Activated CD4-positive, alpha-beta T cell treated with anti-CD3 and anti-CD28 coated beads for 36 hours (primary cell): ENCODE measurements at places on chromosomes 3 and 15.

- no peak for DNase-seq
- H3K27ac ChIP-seq: peak overlapping the region; percentile 97
- peak overlapping the region; percentile 71 for H3K4me3 ChIP-seq
- peaks cover 78% of the 10 kb centered on the region for H3K4me1 ChIP-seq
- no peaks in the 10 kb centered on the region for H3K27me3 ChIP-seq
Observed at GRCh38 chr15:81285461-81285860, 38.5 kb downstream of the STARD5 start.

DNA sequence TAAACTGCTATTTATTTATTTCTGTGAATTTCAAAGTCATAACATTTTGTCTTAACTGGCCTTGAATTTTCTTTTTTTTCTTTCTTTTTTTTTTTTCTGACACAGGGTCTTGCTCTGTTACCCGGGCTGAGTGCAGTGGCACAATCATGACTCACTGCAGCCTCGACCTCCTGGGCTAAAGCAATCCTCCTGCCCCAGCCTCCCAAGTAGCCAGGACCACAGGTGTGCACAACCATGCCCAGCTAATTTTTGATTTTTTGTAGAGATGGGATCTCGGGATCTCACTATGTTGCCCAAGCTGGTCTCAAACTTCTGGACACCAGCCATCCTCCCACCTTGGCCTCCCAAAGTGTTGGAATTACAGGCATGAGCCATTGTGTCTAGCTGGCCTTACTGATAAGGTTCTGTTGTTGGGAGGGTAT, 77.4 kb upstream of the TNFSF10 start:
- H3K27me3 ChIP-seq: no peaks in the 10 kb centered on the region
- no peak overlapping the region for H3K27ac ChIP-seq
- H3K4me3 ChIP-seq: no peak overlapping the region
- no peak for DNase-seq
- peaks cover 8% of the 10 kb centered on the region for H3K4me1 ChIP-seq
- H3K36me3 ChIP-seq: no peaks in the 10 kb centered on the region

GRCh38 chr3:148466143-148466542, 231.6 kb upstream of the AGTR1 start:
- H3K4me3 ChIP-seq: no peak overlapping the region
- H3K4me1 ChIP-seq: no peaks in the 10 kb centered on the region
- no peak for DNase-seq
- no peak overlapping the region for H3K27ac ChIP-seq
- no peaks in the 10 kb centered on the region for H3K36me3 ChIP-seq
- H3K27me3 ChIP-seq: no peaks in the 10 kb centered on the region

- H3K27ac ChIP-seq: no peak overlapping the region
- H3K36me3 ChIP-seq: no peaks in the 10 kb centered on the region
- DNase-seq: no peak
- peaks cover 4% of the 10 kb centered on the region for H3K4me1 ChIP-seq
- H3K27me3 ChIP-seq: no peaks in the 10 kb centered on the region
Observed at GRCh38 chr3:32229565-32229964, 8.9 kb upstream of the CMTM8 start.

- H3K27me3 ChIP-seq: no peaks in the 10 kb centered on the region
- peaks cover 7% of the 10 kb centered on the region for H3K36me3 ChIP-seq
- H3K4me3 ChIP-seq: no peak overlapping the region
- H3K4me1 ChIP-seq: peaks cover 35% of the 10 kb centered on the region
Observed at GRCh38 chr3:66297260-66297873, 76.6 kb downstream of the SLC25A26 start.

GRCh38 chr3:138396752-138397410, 37.5 kb upstream of the ESYT3 start:
- H3K36me3 ChIP-seq: no peaks in the 10 kb centered on the region
- no peaks in the 10 kb centered on the region for H3K27me3 ChIP-seq
- no peak overlapping the region for H3K4me3 ChIP-seq

- no peaks in the 10 kb centered on the region for H3K27me3 ChIP-seq
- H3K4me3 ChIP-seq: no peak overlapping the region
- H3K36me3 ChIP-seq: no peaks in the 10 kb centered on the region
- DNase-seq: no peak
- H3K4me1 ChIP-seq: peaks cover 3% of the 10 kb centered on the region
Observed at GRCh38 chr15:73249499-73249898, 119.3 kb downstream of the HCN4 start.

DNA sequence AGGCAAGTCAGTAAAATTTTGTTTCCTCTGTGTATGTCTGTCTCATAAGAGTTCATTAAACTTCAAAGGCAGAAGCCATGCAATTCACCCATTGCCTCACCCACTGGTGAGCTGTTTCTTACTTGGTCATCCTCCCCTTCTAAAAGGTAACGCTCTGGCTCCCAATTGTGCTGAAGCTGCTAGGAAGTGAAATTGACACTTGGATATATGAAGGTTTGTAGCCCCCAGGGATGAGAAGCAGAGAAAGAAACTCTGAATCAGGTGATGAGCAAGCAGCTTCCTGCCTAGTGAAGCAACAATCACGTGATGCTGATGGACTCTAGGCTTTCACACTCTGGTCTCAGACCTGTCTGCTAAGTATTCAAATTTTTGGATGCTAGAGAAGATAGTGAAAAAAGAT, 70.7 kb downstream of the CD200R1L start:
- no peaks in the 10 kb centered on the region for H3K36me3 ChIP-seq
- DNase-seq: no peak
- no peak overlapping the region for H3K27ac ChIP-seq
- H3K4me1 ChIP-seq: peaks cover 21% of the 10 kb centered on the region
- no peak overlapping the region for H3K4me3 ChIP-seq

DNA sequence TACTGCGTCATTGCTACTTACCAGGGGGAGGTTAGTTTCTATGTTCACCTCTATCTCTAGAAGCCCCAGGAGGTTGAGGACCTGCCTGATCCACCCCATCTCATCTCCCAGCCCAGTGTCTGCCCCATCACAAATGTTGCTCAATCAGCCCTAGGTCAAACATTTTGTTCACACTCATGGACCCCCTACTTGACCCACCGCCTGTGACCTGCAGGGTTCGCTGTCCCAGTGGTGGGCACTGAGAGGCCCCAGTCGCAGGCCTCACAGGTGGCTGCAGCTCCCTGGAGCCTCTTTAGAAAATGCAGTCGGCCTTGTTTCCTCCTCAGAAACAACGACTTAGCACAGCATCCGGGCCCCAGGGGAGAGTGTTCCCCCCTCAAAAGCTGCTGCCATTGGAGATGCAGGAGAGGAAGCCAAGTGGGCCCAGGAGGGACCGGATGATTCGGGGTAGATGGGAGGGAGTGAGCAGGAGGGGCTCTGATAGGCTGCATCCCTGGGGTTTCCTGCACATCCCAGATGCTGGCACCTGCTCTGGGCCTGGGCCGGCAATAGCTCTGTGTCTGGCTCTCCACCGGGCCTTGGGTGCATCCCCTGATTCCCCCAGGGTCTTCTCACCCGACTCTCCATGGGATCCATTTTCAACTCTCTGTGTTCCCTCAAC, 18.4 kb upstream of the INSYN1 start:
- peaks cover 6% of the 10 kb centered on the region for H3K27me3 ChIP-seq
- no peaks in the 10 kb centered on the region for H3K36me3 ChIP-seq
- H3K4me1 ChIP-seq: no peaks in the 10 kb centered on the region
- H3K27ac ChIP-seq: no peak overlapping the region
- no peak for DNase-seq
- H3K4me3 ChIP-seq: no peak overlapping the region

- H3K36me3 ChIP-seq: peaks cover 22% of the 10 kb centered on the region
- peaks cover 74% of the 10 kb centered on the region for H3K4me1 ChIP-seq
- H3K27ac ChIP-seq: peak overlapping the region; percentile 100
- no peaks in the 10 kb centered on the region for H3K27me3 ChIP-seq
- peak; percentile 33 for DNase-seq
Observed at GRCh38 chr15:41933771-41934170, 38.6 kb downstream of the EHD4 start.

DNA sequence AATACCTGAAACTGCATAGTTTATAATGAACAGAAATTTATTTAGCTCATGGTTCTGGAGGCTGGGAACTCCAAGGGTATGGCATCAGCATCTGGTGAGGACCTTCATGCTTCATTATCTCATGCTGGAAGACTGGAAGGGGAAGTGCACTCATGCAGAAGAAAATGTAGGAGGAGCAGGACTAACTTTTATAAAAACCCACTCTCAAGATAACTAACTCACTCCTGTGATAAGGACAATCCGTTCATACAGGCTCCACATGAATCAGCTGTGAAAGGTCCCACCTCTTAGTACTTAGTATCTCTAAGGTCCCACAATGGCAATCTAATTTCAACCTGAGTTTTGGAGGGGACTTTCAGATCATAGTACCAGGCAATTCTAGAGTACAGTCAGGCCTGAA, 33.6 kb upstream of the APH1B start:
- H3K4me1 ChIP-seq: peaks cover 65% of the 10 kb centered on the region
- peak overlapping the region; percentile 47 for H3K27ac ChIP-seq
- H3K36me3 ChIP-seq: peaks cover 68% of the 10 kb centered on the region

DNA sequence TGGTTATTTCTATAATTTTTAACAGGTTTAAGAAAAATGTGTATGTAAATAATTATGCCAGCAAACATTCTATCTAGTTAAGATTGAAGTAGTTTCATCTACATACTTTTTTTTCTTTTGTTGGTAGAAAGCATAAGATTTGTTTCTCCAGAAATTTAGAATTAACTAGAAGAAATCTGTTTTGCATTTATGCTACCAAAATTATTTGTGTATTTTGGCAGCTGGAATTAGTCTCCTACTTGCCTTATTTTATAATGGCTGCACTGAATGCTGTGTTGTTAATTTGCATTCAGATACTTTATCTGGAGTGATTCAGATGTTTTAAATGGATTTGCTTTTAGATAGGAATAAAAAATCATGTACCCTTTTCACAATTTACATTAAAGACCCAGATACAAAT, 100.2 kb upstream of the NAALADL2 start:
- H3K36me3 ChIP-seq: no peaks in the 10 kb centered on the region
- no peaks in the 10 kb centered on the region for H3K27me3 ChIP-seq
- H3K4me3 ChIP-seq: no peak overlapping the region
- H3K4me1 ChIP-seq: no peaks in the 10 kb centered on the region
- DNase-seq: no peak
- no peak overlapping the region for H3K27ac ChIP-seq

DNA sequence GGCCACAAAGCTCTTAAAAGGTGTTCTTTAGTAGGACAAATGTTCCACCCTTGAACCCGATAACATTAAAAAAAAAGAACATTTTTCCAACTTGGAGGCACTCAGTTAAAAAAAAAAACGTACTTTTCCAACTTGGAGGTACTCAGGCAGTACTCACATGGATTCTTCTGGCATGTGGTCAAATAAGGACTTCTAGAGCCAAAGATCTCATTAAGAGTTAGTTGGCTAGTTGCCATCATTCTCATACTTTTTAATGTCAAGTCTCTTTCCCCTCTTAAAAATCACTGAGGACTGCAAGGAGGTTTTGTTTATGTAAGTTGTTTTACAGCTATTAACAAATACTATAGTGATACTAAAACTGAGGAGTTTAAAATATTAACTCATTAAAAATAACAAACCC, 101.0 kb downstream of the CADPS start:
- no peak overlapping the region for H3K4me3 ChIP-seq
- no peak overlapping the region for H3K27ac ChIP-seq
- no peaks in the 10 kb centered on the region for H3K27me3 ChIP-seq
- no peak for DNase-seq

GRCh38 chr15:96200357-96200967, 130.0 kb upstream of the NR2F2 start:
- peaks cover 6% of the 10 kb centered on the region for H3K27me3 ChIP-seq
- H3K27ac ChIP-seq: no peak overlapping the region
- DNase-seq: no peak
- H3K4me3 ChIP-seq: no peak overlapping the region

DNA sequence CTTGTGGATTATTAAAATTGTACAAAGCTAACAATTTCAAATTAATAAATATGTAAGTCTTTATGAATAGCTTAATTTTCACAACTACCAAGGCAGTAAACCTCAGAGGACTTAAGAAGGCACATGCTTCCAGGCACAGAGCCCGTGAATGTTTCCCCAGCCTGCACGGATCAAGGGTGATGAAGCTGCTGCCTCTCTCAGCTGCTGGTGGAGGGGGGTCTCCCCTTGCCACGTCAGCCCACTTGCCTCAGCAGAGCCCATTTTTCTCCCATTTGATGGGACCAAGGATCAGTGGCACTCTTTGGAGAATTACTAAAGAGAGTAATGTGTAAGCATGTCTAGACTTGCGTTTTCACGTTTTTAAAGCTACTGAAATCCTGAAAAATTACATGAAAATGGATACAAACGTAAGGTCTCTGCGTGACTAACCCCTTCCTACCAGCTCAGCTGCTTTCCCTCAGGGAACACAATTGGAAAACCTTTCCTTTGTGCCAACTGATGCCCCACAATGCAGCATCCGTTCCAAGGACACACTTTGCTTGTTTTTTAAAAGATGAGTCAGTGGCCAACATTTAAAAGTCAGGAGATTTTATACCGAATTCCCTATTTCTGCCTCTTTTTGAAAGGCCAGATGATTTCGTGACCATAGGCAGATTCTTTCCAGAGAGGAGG, 494.1 kb downstream of the GABRG3 start:
- no peaks in the 10 kb centered on the region for H3K36me3 ChIP-seq
- no peak for DNase-seq
- no peaks in the 10 kb centered on the region for H3K4me1 ChIP-seq
- H3K27me3 ChIP-seq: no peaks in the 10 kb centered on the region
- H3K27ac ChIP-seq: no peak overlapping the region

DNA sequence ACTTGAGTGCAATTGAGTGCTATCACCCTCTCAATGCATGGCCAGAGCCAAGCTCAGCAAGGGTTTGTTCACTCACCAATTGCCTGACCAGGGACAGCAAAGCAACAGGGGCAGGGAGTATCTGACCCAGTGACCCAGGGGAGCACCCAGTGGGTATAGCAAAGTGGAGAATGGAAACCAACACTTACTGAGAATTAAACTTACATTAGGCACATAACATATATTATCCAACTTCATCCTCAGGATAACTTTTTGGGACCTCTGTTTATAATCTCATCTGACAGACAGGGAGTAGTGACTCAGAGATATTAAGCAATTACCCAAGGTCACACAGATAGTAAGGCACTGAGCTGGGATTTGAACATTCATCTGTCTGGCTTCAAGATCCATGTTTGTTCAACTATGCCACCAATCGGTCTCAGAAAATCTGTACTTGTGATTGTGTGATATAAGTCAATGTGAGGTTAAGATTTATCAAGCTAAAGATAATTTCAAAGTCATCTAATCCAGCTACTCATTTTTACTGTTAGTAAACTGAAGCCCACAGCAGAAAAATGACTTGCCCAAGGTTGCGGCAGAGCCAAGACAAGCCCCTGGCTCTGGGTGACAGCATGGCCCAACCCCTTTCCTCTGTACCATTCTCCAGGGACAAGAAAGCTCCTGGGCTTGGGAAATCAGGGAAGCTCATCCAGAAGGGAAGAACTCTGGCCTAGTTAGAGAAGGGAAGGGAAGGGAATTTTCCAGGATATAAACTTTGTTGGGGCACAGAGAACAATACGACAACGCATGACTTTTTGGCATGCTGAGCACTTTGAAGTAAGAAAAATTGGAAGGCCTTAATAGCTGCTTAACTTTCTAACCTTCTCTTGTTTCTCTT, 138.0 kb upstream of the SMAD3 start:
- H3K36me3 ChIP-seq: peaks cover 2% of the 10 kb centered on the region
- H3K27ac ChIP-seq: no peak overlapping the region
- peaks cover 4% of the 10 kb centered on the region for H3K4me1 ChIP-seq
- DNase-seq: no peak
- no peak overlapping the region for H3K4me3 ChIP-seq
- H3K27me3 ChIP-seq: peaks cover 8% of the 10 kb centered on the region
